ENCODE measurements at places on chromosomes 3 and 15.

DNA sequence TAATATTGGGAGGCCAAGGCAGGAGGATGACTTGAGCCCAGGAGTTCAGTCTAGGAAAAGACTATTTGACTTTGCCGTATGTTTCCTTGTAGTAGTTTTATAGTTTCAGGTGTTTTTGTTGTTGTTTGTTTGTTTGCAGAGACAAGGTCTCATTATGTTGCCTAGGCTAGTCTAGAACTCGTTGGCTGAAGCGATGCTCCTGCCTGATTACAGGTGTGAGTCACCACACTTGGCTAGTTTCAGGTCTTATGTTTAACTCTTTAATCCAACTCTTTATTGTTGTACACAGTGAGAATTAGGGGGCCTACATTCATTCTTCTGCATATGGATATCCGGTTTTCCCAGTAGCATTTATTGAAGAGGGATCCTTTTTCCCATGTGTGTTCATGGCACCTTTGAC, 32.0 kb downstream of the FAIM start:
- no peak for DNase-seq

DNA sequence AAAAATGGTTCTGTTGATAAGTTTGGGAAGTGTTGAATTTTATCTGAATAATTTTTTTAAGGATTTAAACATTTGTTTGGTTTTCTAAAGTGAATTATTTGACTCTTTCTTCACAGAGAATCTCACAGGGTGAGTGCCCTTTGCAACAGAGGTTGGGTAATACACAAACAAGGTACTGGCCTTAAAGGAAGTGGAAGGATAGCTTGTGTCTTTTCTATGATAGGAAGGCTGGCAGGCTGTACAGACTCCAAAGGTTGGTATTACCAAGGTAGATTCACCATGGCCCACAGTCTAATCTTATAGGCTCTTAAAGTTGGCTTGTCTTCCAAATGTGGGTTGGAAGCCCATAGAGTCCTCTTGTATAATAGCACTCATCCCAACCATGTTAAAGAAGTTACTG, 311.5 kb downstream of the SV2B start:
- DNase-seq, result no peak

- DNase-seq, result no peak
Measured at GRCh38 chr15:53843869-53844569, 84.6 kb upstream of the WDR72 start.

DNA sequence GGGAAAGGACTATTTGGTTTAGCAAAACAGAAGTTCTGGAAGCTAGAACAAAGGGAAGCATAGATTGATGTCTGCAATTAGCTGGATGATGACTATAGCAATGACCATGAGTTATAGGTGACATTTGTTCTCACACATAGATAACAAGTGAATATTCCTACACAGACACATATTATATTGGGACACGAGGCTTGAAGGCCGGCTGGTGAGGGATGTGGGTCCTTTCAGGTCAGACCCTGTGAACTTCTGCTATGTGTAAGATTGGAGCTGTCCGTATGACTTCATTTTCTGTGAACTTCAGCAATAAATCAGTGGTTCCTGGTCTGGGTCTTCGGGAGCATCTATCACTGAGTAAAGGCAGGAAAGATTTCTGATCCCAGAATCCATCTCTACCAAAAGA, 253.6 kb upstream of the CFAP20DC start:
- DNase-seq, result no peak

GRCh38 chr15:55555089-55555488, 33.1 kb downstream of the PYGO1 start:
- no peak for DNase-seq

GRCh38 chr3:121969631-121970030, 52.4 kb downstream of the ILDR1 start:
- no peak for DNase-seq

DNA sequence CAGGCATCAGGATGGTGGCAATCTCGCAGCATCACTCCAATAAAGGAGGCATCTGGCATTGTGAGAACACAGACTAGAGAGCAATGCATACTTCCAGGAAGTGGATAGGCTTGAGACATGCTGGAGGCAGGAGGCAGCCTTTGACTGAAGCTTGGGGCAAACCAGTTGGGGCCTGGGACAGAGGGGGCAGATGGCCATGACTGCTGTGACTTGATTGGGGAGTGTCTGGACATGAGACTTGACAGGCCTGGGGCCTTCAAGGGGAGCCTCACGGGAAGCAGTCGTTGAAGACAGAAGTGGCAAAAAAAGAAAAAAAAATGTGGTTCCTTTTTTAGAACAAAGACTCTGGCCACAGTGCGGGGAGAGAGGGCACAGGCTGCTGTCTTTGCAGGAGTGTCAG, 44.7 kb upstream of the CHRNA7 start:
- no peak for DNase-seq

- DNase-seq, result no peak
Measured at GRCh38 chr15:38528294-38528693, 36.3 kb downstream of the RASGRP1 start.

- no peak for DNase-seq
Measured at GRCh38 chr3:122689587-122689986, 8.9 kb downstream of the PARP14 start.

DNA sequence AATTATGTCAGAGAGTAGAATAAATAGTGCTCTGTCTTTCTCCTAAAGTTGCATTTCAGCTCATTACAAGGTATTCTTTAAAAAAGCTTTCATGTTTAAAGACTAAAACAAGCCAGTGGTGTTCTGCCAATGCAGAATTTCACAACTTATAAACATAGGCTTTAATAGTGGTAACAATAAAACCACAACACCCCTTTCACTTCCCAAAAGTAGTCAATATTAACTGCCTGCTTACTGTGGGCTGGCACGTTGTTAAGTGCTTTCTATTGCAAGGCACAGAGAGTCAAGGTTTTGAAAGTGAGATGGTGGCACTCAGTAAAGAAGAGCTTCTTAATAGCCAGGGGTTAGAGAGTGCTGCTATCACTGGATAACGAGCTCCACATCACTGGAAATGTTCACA, 8.4 kb upstream of the RTP1 start:
- DNase-seq, result no peak

GRCh38 chr3:24120434-24120833, 175.3 kb downstream of the NR1D2 start:
- DNase-seq, result no peak

DNA sequence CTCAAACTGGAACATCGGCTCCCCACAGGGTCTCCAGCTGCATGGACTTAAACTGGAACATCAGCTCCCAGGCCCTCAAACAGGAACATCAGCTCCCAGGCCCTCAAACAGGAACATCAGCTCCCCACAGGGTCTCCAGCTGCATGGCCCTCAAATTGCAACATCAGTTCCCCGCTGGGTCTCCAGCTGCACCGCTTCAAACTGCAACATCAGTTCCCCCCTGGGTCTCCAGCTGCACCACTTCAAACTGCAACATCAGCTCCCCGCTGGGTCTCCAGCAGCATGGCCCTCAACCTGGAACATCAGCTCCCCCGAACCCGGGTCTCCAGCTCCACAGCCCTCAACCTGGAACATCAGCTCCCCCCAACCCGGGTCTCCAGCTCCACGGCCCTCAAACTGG, 82.0 kb downstream of the TFRC start:
- no peak for DNase-seq

DNA sequence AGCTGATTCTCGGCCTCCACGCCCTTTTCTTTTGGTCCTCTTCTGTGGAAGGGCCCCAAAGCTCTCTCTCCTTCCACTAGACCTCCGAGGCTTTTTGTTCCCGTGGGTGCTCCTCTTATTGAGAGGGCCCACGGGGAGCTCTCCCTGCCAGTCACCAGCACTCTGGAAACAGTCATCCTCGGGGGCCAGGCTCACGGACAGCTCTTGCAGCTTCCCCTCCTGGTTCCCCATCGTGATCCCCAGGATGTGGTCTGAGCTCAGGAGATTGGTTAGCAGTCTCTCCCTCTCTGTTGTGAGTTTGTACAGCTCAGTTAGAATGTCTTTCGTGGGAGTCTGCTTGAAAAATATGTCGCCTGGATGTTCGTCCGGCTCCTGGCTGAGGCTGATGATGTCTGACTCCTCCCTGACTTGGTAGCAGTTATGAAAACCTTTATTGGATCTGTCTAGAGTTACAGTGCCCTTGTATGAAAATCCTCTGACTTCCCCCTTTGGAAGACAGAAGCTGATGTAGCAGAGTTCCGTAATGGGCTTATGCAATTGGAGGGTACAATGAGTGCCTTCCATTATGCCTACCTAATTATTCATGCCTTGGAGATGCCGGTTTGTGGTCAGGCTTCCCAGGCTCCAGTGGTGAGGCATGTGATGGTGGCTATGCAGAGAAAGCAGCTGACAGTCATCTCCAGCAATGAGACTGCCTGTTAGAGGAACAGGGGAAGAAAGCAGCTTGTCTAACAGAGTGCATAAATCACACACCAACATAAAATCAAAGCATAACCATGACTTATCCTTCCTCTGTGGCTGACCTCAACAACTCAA, 40.0 kb downstream of the FMN1 start:
- DNase-seq, result no peak

- DNase-seq, result no peak
Measured at GRCh38 chr3:80733522-80734176, 965.9 kb upstream of the ROBO1 start.

- no peak for DNase-seq
Measured at GRCh38 chr15:61195116-61196002, 33.7 kb downstream of the RORA start.

DNA sequence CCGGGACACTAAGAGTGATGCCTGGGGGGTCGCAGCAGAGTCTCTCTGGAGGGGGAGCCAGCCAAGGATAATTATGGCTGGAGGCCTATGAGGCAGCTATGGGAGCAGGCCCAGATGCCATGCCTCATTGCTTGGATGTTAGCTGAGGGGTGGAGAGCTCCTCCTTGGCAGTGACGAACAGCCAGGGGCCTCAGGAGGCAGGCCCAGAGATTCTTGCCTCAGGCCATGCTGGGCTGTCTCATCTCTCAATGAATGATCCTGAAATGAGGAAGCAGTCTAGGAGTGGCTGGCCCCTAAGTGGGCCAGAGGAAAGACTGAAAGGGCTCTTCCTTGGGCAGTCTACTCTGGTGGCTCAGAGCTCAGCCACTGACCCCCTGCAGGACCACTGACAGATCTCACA, 21.3 kb downstream of the KIF9 start:
- no peak for DNase-seq

DNA sequence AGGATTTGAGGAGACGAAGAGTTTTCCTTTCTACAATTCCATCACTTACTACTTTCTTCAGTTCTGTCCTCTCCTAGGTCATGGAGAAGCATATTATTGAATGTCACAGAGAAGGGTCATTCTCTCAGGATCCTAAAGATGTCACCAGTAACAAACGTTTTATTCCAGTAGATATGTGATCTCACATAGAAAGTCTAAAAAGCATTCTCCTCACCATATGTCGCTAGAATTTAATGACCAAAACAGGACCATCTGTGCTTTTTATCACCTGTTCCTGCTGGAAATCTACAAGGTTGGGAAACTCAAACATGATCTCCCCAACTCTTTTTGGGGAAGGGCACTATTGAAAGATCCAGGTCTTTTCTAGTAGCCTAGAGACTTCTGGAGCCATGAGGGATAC, 24.0 kb upstream of the FRMD5 start:
- no peak for DNase-seq

- DNase-seq, result no peak
Measured at GRCh38 chr3:69020424-69020823, 6.9 kb upstream of the EOGT start.

- DNase-seq, result peak; percentile 36
Measured at GRCh38 chr3:11335056-11335608, 62.9 kb downstream of the ATG7 start.

DNA sequence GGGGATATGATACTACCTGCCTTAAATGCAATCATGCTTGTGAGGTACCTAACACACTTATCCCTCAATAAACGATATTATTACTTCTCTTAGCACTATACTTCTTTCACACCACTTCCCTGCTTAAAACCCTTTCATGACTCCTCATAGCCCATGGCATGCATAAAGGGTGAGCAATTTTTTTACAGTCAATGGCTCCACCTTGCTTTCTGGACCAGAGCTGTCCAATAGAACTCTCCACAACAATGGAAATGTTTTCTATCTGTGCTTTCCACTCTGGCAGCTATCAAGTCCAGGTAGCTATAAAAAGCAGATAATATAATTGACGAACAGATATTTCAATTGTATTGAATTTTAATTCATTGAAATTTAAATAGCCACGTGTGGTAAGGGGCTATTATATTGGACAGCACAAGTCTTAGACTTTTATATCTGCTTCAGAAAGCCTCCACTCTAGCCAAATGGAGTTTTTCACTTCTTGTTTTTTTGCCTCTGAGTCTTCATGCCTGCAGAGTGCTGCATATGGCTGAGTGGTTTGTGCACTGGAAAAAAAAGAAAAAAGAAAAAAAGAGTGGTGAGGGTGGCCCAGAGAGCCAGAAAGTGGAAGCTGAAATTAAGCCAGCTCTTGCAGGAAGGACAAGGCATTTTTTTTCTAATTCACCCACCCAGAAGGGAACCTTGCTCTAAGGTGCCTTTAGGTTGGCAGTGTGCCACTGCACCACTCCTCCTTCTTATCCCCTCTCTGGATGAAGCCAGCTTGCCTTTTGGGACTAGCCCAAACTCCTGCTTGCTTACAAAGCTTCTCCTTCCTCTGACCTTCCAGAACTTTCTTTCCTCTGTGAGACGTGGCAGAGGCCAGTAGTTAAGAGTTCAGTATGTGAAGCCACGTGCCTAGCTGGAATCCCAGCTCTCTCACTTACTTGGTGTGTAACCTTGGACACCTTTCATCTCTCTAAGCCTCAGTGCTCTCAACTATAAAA, 239.0 kb upstream of the LRTM1 start:
- DNase-seq, result no peak

GRCh38 chr3:63908081-63908736, 4.0 kb downstream of the SCAANT1 start:
- no peak for DNase-seq
